ENCODE measurements at places on chromosomes 6 and 20.
A peak's percentile ranks its signal among the peaks of the same experiment; 100 is the strongest.

DNA sequence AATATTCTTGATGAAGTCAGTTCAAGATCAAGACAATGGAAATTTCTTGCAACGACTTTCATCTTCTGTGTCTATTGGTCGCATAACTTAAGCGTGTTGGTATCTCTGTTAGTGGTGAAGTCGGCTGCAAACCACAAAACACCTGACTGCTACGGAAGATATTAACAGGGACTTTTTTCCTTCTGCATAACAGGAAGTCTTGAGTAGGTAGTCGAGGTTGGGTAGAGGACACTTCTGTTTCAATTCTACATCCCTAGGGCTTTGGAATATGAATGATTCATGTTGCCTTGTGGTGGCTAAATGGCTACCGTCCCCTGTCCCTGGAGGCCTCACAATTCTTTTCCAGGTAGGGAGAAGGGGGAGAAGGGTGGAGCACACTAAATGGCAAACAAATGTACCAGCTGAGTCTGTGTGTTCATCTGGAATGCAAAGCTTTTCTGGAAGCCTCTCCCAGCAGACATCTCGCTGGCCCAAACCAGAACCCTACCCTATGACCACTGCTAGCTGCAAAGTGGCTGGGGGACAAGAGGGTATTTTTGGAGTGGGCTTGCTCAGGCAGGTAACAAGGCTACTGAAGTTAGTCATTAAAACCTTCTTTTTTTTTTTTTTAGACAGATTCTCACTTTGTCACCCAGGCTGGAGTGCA is 34.6 kb upstream of the NKX2-2 start:
- no peak for DNase-seq

DNA sequence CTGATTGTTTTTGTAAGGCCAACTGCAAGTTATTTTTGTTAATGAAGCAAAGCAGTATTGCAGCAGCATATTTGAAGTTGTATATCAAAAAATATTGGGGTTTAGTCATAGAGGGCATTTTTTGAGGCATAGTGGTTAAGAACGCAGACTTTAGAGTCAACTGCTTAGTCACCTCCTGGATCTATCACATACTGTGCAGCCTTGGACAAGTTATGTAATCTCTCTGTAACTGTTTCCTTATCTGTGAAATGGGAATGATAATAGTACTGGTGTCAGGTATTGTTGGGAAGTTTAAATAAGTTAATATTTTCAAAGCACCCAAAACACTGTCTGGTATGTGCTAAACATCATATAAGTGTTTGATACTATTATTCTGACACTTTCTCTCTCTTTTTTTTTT is 27.2 kb upstream of the EFHC1 start:
- DNase-seq: no peak

GRCh38 chr6:33118525-33119123 is 42.8 kb downstream of the HLA-DPB1 start:
- DNase-seq: no peak

DNA sequence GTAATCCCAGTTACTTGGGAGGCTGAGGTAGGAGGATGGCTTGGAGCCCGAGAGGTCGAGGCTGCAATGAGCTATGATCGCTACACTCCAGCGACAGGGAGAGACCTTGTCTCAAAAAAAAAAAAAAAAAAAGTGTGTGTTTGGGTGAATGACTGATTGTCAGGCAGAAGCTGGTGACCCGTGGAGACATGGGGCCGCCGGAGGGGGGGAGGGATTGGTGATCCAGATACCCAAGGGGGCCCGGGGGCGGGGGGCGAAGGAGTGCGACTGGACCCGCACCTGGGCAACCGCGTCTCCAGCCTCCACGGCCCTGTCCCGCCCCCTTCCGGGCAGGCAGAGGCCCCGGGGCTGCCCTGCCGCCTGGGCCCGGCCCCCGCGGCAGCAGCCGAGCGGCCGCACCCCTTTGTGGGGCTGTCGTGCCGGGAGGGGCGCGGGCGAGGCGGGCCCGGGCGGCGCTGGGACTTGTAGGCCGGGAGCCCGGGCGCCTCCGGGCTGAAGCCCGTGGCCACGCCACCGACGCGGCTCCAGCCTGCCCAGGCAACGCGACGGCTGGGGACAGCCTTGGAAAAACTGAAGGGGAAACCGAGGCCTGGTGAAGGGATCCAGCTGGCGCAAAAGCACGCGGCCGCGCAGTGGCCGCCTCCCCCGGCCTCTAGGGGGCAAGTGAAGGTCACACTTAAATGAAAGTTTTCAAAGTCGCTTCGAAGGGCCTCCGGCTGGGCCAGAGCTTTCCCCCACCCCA is 2.1 kb upstream of the RBM38 start:
- DNase-seq: peak; percentile 83

DNA sequence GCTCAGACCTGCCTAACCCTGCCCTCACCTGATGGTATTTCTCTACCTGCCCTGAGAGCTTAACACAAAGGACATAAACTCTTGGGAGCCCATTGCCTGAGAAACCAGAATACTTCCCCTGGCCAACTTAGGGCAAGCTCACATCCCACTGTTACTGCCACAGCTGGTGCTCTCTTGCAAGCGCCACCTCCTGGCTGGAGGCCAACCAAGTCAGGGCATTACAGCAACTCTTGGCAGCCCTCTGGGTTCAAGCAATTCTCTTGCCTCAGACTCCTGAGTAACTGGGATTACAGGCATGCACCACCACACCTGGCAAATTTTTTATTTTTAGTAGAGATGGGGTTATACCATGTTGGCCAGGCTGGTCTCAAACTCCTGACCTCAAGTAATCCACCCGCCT is 70.1 kb downstream of the HECA start:
- DNase-seq: no peak

DNA sequence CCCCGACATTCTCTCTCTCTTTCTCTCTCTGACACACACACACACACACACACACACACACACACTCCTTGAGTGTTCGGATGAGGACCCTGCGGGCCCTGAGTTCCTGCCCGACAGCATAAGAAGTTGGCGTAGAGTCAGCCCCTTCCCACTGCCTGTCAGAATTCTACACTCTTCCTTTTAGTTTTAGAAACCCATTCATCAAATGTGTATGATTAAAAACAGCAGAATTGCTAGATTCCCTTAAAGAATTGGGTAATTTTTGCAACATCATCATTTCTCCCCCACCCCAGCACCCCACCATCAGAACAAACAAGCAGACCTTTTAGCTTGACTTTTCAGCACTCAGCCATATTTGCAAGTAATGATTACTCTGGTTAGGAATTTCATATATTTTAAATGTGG is 322.8 kb downstream of the FARS2 start:
- no peak for DNase-seq

GRCh38 chr6:170147832-170148708 is 142.8 kb downstream of the DLL1 start:
- no peak for DNase-seq

GRCh38 chr20:49865559-49865958 is 49.8 kb downstream of the SPATA2 start:
- DNase-seq: no peak

All from HuH-7 (cell line).